ENCODE measurements at places on chromosomes 1 and 21.

DNA sequence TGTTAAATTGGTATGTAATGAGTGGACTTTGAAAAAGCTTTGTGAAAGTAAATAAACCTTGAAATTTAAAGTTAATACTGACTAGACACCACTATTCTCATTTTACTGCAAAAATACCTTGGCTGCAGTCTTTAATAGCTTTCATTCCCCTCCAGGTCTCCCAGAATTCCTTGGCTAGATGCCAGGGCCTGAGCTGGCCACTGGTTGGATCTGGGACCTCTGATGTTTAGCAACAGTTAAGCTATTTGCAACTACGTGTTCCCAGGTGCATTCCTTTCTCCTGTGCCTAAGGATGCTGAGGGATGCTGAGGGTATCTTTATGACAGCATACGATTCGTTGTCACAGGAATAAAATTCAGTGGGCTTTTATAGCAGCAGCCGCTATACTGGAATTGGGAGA lies 938.7 kb downstream of the TTLL7 start:
- no peak for DNase-seq

DNA sequence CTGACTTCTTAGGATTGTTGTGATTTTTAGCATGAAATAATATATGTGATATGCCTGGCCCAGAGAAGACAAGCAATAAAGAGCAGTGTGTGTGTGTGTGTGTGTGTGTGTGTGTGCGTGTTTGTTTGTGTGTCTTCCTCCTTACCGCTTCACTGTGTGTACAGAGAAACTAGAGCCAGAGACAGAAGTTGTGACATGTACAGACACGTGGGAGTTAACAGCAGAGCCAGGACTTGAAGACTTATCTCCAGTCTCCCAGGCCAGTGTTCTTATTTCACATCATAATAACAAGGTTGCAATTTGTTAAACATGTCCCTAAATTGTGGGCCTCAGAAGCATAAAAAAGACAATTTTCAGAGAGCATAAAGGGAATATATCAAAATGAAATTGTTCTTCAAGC lies 192.0 kb upstream of the JUN start:
- no peak for DNase-seq

DNA sequence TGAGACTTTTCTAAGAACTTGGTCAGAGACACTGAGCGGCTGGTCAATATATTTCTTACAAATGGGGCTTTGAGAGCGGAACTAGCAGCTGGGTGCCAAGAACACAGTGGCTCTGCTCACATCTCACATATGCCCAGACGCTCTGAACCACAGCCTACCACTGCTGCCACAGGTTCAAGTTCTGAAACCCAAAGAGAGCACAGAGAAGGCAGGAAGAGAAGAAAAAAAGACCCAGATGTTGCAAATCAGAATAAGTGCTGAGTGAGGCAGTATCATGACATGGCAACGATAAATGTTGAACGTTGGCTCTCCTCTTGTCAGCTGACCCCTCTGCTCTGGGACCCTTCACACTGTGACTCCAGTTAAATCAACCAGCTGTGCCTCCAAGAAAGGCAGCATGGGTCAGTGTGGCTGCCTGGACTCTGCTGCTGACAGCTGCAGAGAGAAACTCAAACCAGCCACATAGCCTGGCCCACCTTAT lies 26.4 kb downstream of the HIVEP3 start:
- no peak for DNase-seq

- no peak for DNase-seq
Measured at GRCh38 chr1:166272851-166273250, 106.0 kb upstream of the FAM78B start.

DNA sequence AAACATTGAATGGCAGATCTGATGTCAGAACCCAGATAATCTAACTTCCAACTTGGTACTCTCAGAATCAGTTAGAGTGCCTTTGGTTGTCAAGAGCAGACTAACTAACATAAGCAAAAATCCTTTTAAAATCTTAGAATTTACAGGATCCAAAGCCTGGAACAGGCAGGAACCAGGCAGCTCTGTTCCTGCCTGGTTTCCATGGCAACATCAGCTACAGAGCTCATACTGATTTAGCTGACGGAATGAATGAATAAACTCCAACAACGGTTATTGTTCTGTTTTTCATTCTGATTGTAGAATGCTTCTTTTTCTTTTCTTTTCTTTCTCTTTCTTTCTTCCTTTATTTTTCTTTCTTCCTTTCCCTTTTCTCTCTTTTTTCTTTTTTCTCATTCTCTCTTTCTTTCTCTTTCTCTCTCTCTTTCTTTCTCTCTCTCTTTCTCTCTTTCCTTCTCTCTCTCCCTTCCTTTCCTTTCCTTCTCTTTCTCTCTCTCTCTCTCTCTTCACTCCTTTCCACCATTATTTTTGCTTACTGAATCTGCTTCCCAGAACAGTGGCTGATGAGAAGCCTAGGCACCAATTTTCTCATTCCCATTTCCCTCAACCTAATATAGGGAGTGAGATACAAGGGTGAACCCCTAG lies 121.6 kb downstream of the RGS7 start:
- no peak for DNase-seq

GRCh38 chr1:106435269-106435668 lies 621.2 kb upstream of the PRMT6 start:
- DNase-seq = no peak

GRCh38 chr1:64743954-64744491 lies 852 bp upstream of the RAVER2 start:
- no peak for DNase-seq

DNA sequence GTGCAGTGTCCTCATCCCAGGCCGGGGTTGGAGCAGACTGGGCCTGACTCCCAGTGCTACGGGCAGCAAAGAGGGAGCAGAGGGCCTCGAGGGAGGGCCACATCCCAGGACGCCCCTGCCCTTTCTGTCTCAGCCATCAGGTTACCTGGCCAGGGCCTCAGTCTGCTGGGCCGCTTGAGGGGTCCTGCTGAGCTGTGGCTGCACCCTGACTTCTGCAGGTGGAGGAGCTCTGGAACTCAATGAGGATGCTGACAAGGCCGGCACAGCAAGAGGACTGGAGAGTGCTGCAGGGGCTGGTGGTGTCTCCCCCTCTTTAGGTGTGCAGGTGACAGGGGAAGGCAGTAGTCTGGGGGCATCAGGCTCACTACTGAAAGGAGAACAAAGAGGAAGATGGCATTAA lies 3.3 kb downstream of the ZNF692 start:
- DNase-seq = no peak

GRCh38 chr21:44253832-44254710 lies 7.6 kb downstream of the DNMT3L start:
- no peak for DNase-seq

GRCh38 chr1:243431591-243431990 lies 175.8 kb downstream of the SDCCAG8 start:
- DNase-seq = no peak

DNA sequence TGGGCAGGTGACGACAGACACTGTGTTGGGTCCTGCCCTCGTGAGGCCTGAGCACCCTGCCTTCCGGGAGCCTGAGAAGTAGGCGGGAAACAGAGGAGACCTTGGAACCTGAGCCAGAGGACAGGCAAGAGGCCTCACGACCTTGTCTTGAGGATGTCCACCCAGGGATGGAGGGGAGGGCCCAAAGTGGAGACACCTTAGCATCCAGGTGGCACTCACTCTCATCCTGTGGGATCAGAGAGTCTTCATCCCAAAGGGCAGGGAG lies 347.2 kb downstream of the NPHP4 start:
- DNase-seq = no peak

- DNase-seq = no peak
Measured at GRCh38 chr1:31843506-31843905, 27.7 kb upstream of the SPOCD1 start.

DNA sequence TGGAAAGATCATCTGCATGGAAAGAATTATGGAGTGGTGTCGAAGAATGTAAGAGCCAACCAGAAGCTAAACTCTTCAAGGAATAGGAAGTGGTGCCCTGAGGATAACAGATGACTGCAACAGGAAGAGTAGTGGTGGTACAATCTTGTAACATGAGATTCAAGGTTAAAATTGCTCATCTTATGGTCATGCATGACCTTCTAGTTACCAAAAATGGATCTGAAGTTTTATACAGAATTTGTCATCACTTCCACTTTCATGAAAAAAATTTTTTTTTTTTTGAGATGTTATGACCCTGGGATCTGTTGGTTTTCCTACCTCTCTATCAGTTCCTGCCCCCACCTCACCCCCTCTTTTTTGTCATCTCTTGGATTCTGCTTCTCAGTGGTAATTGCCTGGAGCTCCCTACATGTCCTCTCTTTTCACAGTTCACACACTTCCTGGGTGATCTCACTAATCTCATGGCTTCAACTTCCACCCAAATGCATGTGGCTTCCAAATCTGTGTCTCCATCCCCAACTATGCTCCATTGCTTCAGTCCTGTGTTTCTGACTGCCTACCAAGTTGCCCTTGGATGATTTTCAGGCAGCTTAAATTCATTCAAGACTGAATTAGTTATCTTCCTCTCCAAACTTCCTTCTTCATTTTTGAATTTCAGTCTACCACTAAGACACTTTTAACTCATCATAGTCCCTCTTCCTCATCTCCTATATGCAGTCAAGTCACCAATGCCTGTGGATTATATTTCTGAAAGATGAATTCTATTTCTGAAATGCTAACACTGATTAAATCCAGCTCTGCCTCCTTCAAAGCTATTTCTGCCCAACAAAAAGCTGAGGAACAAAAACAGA lies 48.4 kb downstream of the SLAMF6 start:
- no peak for DNase-seq

GRCh38 chr1:230300322-230301301 lies 125.5 kb downstream of the PGBD5 start:
- no peak for DNase-seq

Measured in COLO829 (cell line).